ENCODE measurements at places on chromosomes 2 and 18.

DNA sequence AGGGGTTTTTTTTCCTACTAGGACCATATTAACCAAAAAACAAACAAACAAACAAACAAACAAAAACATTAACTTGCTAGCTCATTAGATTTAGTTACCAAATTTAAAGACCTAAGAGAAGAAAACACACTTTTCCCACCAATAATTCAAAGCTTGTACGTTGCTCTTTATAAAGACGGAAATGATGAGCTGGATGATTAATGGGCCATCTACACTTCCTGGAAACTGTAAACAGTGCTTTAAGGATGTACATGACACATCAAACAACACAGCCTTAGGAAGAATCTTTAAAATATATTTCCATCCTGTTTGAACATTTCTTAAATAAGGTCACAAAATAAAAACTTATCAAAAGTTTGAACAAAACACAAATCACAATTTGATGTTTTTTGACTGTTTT is 982 bp downstream of the BMP10 start:
- no peak for DNase-seq

DNA sequence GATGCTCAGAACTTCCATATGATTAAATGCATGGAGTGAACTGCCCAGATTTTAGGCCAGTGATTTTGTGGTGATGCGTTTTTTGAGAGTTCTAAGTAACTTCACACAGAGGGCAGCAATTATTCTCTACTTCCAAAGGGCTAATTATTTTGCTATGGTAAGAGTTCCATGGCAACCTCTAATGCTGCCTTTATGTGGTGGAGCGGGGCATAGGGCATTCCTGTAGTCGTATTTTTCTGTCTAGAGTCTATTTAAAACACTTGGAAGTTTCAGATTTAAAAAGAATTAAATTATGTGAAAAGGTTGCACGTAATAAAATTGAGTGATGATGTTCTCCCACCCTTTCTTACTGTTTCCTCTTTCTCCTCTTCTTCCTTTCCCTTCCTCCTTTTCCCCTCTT is 63.9 kb upstream of the EML6 start:
- no peak for DNase-seq

- DNase-seq = no peak
Measured at GRCh38 chr18:27865431-27865830, 311.5 kb downstream of the CDH2 start.

DNA sequence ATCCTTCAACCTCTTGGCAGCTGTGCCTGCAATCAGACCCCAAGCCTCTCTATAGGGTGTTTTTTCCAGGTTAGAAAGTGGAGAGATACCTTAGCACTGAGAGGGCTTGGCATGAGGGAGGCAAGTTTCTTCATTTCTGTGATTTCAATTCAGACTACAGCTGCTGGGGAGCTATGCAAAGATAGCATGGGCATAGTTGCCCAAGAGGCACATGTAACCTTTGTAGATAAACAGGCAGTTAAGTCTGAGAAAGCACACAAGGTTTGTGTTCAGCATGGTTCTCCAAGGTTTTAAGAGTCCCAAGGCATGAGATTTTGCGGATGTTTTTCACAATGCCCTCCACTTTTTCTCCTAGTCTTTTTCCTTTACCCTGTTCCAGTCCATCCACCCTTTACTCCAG is 385.0 kb upstream of the ETAA1 start:
- no peak for DNase-seq

- no peak for DNase-seq
Measured at GRCh38 chr2:75079575-75079974, 119.7 kb downstream of the TACR1 start.

DNA sequence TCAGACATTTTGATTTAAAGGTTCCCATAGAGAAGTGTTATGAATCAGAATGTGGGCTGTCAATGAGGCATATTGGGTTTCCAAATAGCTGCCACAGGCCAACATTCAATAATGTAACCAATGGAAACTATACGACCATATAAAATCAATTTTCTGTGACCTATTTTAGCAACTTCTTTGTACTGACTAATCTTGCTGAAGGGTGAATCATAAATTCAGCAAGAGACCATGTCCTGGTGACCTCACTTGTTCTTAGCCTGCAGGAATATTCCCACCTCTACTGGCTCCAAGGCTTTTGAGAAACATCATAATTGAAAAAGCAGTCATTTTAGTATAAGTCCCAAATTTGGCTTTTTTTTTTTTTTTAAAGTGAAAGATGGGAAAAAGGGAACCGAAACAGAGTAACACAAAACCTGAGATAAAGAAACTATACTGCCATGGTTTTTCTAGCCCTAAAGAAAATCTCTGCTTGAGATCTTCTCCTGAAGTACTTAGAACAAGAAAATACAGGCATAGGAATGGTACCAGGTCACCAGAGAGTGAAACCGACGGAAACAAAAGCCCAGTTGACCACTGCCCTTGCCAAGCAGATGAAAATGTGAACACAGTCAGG is 32.1 kb downstream of the PLEKHM3 start:
- no peak for DNase-seq

- no peak for DNase-seq
Measured at GRCh38 chr2:30287857-30288513, 56.7 kb downstream of the LBH start.
